ENCODE measurements at places on chromosomes 7 and 10.

DNA sequence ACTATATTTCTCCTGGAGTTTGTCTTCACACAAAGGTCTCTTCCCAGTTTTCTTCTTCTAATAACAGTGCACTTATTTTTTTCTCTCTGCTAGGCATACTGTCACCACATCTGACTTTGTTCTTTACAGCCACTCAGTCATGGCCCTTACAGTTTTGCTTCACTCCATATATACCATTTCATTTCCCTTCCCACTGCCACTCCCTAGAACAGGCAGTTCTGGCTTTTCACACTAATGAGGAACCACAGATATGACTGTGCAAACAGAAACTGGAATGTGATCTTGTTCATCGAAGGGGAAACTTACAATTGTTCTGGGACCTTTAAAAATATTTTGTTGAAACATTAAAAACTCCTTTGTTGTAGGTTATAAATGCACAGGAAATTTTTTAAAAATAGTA is 67.3 kb downstream of the EPDR1 start:
- no peak for DNase-seq

GRCh38 chr10:7027913-7028808 is 382.7 kb downstream of the SFMBT2 start:
- no peak for DNase-seq

- no peak for DNase-seq
Measured at GRCh38 chr7:106381252-106381651, 96.5 kb upstream of the NAMPT start.

DNA sequence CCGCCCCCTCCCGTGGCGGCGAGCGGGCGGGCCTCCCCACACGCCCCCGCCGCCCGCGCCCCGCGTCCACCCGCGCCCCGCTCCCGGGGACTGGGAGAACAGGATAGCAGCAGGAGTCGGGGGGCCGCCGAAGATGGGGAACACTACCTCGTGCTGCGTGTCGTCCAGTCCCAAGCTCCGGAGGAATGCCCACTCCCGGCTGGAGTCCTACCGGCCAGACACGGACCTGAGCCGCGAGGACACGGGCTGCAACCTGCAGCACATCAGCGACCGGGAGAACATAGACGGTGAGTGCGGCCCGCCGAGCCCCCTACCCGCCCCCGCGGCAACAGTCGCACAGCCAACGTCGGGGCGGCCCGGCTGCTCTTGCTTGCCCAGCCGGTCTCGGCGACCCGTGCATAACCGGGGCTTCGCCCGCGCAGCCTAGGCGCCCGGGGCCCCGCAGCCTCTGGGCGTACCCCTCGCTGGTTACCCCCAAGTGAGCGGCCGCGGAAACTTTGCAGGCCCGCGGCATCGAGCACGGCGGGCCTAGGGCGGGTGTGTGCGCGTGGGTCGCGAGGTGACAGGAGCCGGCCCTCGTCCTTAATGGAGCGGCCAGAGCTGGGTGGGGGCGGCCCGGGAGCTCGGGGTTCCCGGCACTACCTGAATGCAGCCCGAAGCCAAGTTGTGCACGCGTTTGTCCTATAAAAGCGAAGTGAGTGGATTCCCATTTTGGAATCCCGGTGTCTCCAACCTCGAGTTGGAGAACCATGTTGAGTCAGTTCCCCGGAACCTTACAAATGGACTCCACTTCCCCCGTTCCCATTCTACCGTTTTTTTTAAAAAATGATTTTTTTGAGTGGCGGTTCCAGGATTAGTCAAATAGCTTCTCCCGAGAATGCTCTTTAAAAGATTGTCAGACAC is 863 bp downstream of the CCNY start:
- DNase-seq = no peak

DNA sequence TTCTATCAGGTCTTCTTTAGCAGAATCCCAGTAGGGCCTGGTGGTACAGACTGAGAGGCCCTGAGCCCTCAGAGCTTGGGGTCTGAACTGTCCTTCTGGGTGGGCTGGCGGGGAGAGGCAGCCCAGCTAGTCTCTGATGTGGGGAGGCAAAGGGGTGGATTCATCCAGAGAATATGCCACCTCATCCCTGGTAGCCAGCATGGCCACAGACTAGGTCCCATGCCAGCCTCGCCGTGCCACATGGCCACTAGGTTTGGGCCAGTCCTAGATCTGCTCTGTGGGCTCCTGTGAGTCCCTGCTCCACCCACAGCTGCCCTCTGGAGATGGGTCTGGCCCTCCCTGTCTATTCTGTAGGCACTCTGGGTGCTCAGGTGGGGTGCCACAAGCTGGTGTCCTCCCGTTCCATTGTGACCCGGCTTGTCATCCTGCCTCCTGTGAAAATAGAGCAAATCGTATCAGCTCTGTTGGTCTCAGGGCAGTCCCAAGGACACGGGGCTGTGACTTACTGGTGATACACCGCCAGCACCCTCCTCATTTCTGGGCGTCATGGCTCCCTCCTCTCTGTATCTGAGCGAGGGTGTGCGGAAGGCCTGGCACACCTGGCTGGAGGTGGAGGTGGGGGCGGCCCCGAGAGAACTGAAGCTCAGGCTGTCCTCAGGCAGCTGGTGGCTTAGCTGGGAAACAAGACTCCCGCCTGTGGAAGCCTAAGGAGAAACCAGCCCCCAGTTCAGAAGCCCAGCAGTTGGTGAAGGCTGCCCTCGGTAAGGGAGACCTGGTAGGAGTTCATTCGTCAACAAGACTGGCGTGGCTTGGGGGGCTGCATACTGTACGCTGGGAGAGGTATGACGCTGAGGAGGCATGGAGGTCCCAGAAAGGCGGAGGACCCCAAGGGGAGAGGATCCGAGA is 33.3 kb downstream of the UNC5B start:
- no peak for DNase-seq

- DNase-seq = peak; percentile 80
Measured at GRCh38 chr10:34528320-34528719, 286.8 kb downstream of the PARD3 start.

DNA sequence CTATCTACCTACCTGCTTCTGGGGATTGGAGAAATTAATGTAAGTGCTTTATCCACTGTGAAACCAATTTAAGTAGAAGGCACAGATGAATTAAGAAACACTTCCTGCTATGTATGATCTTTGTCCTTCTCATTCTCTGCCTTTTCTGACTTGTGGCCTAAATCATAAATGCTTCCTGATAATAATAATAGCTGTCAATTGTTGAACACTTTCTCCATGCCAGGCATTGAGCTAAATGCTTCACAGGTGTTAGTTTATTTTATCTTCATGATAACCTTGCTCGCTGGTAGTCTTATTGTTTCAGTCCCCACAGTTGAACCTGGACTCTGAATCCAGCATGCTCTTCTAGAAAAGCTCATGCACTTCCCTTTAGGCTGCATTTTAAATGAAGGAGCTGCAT is 75.4 kb downstream of the CHN2 start:
- no peak for DNase-seq
